ENCODE measurements at places on chromosomes 6 and 20.

DNA sequence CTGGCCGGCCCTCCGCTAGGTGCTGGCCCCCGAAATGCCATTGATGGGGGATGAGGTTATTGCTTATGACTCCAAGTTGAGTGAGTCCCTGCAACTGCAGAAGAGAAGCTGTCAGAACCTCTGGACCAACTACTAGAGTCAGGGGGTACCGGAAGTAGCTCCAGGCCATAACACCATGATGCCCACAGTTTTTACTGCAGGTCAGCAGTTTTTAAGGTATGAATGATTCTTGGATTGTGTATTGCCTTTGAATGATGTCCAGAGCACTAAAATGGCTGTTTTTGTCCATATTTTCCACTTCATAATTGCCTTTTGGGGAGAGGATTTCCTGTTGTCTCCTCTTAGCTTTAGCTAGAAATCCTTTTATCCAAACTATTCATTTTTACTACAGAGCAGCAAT lies 148.4 kb downstream of the PDE10A start:
- DNase-seq: no peak

GRCh38 chr6:7237653-7238188 lies 75.3 kb downstream of the SSR1 start:
- no peak for DNase-seq

GRCh38 chr20:15708984-15709598 lies 864.2 kb downstream of the KIF16B start:
- no peak for DNase-seq

- peak; percentile 26 for DNase-seq
These were observed 96.2 kb downstream of the SMAP1 start for GRCh38 chr6:70763754-70764510.

DNA sequence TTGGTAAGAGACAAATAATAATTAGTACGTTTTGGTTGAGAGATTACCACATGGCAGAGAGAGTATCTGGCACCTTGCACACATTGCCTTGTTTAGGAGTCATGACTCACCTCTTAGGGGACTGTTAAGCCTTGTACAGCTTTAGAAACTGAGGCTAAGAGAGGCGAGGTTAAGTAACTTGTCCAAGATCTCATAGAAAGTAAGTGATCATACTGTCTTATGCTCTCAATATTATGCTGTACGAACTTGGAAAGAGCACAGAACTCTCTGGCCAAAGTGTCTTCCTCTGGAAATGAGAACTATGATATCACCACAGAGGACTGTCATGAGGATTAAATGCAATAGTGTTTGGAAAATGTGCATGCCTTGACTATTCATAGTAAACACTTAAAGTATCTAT lies 249.0 kb downstream of the UTRN start:
- peak; percentile 3 for DNase-seq

DNA sequence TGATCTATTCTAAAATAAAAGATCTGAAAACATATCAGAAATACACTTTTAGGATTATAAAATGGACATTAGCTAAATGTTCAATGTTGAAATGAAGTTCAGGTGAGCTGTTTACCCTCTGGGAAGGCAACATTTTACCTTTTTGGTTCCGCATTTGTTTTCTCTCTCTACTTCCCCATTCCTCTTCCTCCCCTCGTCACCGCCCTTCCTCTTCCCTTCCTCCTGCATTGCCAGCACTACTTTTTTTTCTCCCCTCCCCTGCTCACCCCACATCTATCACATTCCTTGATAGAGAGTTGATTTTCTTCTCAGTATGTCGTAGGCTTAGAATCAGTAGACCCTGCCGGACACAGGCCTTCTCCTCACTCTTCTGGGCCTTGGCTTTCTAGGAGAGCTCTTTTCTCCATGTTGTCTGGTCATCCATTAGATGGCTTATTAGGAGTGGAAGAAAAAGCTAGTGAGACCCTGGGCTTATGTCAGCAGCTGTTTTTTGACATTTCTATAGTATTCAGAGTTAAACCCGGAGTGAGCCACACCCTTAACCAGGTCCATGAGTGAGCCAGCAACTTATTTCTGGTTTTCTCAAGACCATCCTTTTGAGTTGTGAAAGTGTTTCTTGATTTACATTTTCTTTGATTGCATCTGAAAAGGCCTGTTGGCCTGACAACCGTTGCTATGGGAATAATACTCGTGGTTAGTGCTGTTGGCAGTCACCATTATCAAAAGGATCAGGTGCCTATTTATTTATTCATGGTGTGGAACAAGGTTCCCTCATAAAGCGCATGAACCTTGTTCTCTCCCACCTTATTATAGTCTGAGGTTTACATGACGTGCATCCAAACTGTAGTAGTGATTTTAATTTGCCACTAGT lies 90.9 kb downstream of the DTD1 start:
- DNase-seq: peak; percentile 31

GRCh38 chr6:134049586-134049985 lies 2.8 kb downstream of the SLC2A12 start:
- DNase-seq: no peak

- no peak for DNase-seq
These were observed 34.2 kb downstream of the FOXF2 start for GRCh38 chr6:1423578-1423977.

DNA sequence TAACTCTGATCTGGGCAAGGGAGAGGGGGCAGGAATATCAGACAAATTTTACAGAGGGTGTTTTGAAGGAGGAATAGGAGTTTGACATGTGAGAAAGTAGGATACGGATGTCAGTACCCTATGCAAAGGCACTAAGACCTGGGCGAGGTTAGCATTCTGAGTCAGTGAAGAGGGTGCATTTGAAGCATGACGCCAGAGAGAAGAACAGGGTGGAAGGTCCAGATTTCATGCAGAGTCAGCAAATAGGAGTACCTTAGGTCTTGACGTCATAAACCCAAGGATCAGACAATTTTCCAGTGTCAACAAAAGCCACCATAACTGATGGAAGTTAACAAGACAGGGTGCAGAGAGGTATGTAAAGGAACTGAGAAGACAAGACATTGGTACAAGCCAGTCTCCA lies 839.2 kb downstream of the KIF16B start:
- DNase-seq: no peak

DNA sequence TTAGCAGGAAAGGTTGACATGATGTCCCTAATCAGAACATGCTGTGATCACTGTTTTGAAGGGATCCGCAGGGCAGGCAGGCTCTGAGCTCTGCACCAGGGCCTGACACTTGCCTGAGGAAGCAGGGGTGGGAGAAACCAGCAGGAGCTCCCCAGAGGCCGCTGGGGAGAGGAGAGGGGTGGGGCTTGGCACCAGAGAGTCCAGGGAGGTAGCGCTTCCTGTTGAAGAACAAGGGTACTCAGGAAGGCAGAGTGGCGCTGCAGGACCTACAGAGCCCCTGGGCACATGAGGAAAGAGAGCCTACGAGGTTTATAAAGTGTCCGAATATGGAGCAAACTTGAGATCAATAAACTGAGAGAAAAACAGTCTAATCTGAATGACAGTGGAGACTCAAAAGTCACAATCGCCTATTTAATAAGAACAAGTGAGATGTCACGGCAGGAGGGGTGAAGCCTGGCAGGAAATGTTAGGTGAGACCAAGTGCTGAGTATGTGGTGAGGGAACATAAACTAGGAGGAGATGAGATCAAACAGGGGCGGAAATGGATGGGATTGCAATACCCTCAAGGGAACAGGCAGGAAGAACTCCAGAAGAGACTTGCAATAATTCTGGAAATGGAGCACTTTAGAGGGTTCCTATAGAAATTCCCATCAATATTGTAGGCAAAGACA lies 5.8 kb upstream of the TBXT start:
- DNase-seq: no peak

DNA sequence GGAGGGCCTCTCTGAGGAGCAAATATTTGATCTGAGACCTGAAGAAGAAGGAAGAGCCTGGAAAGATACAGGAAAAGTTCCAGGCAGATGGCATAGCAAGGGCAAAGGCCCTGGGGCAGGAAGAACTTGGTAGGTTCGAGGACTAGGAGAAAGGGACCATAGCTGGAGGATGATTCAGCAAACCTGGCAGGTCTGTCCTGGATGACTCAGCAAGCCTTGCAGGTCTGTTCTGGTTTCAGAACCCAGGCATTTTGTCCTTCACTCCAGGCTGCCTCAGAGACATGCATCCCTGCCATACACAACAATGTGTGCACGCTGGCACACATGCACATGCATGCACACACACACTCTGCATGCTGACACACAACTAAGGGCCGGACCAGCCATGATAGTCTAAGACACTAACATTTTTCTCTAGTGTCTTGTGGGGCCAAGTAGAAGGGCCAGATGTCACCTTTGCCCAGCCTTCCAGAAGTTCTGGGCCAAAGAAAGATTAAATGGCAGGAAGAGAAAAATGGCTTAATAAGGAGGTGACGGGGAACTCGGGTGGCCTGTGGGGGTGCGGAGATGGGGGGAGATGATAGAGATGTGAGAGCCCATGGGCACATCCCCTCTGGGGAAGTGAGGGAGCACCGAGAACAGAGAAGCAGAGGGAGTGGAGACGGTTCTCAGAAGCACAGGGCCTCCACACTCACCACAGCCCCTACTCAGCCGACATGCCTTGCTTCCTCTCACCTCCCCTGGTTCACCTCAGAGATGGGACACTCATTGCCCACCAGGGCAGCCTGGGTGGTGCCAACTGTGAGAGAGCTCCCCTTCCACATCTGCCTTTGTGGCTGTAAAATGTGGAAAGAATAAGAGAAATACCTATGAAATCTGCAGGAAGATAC lies 15.4 kb upstream of the TRIB3 start:
- peak; percentile 32 for DNase-seq

GRCh38 chr6:124798942-124799496 lies 163.2 kb upstream of the RNF217 start:
- DNase-seq: no peak

- DNase-seq: no peak
These were observed 29.6 kb downstream of the BPIFB1 start for GRCh38 chr20:33312583-33312982.

GRCh38 chr6:57267586-57268293 lies 45.6 kb upstream of the RAB23 start:
- DNase-seq: peak; percentile 99

GRCh38 chr20:44809380-44810060 lies 826 bp downstream of the RIMS4 start:
- DNase-seq: no peak

DNA sequence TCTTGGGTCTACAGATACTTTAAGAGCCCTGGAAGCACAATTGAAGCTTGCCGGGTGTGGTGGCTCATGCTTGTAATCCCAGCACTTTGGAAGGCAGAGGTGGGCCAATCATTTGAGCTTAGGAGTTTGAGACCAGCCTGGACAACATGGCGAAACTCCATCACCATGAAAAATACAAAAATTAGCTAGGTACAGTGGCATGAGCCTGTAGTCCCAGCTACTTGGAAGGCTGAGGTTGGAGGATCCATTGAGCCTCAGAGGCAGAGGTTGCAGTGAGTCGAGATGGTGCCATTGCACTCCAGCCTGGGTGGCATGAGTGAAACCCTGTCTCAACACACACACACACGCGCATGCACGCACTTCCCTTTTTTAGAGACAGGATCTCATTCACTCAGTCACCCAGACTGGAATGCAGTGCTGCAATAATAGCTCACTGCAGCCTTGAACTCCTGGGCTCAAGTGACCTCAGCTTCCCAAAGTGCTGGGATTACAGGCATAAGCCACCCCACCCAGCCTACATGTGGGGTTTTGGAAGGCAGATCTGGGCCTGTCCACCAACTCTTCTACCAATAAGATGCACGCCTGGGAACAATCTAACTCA lies 182.5 kb upstream of the JARID2 start:
- peak; percentile 51 for DNase-seq

DNA sequence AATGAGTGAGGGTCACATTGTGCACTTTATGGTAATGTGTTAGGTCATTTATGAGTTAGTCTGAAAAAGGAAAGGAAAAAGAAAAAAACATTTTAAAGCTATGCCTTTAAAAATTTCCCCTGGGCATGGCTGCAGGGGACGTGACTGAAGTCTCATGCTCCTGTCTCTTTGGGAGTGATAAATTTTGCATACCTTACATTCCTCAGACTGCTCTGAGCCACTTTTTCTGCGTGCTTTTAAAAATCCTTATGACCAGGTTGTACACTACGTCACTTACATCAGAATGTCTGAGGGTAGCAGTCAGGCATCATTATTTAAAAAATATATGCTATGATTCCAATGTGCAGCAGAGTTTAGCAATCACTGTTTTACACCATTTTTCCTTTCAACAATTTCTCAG lies 121.2 kb downstream of the RFPL4B start:
- peak; percentile 86 for DNase-seq

DNA sequence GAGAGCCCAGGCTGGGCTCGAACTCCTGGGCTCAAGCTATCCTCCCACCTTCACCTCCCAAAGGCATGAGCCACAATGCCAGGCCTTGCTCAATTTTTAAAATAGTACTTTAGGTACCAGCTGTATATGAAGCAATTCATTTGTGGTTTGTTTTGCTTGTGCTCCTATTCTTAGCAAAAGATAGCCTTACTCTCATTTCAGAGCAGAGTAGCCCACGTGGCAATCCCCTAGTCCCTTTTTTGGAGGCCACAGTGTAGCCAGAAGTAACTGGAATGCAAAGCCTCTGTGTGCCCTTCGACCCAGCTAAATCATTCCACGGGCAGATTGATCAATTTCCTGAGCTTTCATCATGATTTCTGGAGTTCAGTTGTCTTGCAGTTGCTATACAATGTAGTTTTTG lies 372.2 kb downstream of the NRN1 start:
- DNase-seq: peak; percentile 11

GRCh38 chr6:14425805-14426204 lies 308.2 kb downstream of the CD83 start:
- no peak for DNase-seq

DNA sequence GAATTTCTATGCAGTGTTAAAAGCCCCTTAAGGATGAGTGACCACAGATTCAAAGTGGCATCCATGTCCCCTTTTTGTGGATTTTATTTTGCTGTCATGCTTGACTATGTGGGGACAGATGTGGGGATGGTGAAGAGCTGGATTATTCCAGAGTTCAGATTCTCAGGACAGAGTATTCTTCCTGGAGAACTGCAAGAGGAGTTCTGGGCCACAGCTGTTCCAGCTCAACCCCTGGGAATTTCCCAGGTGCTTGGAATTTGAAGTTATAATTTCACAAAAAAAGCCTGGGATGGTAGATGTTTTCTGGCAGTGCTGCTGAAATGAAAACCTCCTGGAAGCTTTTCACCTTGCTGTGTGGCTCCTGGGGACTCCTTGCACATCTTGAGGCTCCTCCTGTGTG lies 671.8 kb upstream of the MARCKS start:
- DNase-seq: peak; percentile 30

GRCh38 chr6:166419286-166419685 lies 36.5 kb upstream of the MPC1 start:
- DNase-seq: peak; percentile 24

GRCh38 chr6:17004269-17004668 lies 97.6 kb upstream of the STMND1 start:
- peak; percentile 49 for DNase-seq

DNA sequence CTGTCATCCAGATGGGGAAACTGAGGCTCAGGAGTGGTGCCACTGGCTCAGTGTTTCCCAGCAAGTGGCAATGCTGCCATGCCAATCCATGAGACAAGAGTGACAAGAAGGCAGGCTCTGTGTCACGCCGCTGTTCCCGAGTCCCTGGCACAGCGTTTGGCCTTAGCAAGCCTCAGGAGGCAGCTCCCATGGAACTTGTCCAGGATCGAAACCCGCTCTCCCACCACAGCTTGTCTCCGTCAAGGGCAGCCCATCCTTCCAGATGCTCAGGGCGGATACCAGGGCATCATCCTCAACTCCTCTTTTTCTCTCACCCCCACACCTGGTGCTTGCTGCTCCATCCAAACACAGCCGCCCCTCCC lies 110.6 kb upstream of the PTPN1 start:
- DNase-seq: no peak

Data from AG10803 (cell line).